ENCODE measurements at places on chromosomes 3 and 15.

GRCh38 chr15:74402873-74403587, 30.7 kb downstream of the SEMA7A start:
- peak; percentile 94 for DNase-seq

DNA sequence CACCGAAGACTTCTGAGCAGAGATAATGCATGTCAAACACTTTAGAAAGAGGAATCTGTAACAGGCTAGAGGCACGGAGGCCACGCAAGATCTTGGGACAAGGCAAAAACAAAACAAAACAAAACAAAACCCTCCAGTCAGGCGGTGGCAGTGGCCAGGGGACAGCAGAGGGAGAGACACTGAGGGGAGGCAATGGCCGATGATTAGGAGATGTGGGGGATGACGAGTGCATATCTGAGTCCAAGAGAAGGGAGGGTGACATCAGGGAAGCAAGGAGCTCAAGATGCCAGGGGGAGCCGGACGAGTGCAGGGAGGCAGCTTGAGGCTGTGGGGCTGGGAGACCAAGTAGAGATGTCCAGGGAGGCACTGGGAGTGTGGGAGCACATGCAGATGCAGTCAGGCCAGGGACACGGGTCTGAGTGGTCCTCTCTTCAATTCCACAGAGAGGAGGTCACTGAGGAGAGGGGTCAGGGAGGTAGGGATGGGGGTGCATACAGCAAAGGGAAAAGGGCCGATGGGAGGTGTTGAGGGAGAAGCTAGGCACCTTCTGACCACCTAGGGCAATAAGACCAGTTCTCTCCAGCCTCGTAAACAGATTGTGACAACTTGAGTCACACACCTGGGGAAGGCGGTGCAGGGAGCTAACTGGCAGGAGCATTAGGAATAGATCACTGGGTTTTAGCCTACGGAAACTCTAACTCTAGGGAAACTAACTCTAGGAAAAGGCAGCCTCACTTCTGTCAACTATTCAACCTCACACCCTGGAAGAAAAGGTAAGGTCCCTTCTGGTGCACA, 29.6 kb downstream of the SLCO2A1 start:
- DNase-seq, result no peak

- no peak for DNase-seq
Measured at GRCh38 chr15:25184356-25185155, 229.8 kb downstream of the SNRPN start.

GRCh38 chr3:175357758-175358157, 498.6 kb downstream of the NAALADL2 start:
- no peak for DNase-seq

- no peak for DNase-seq
Measured at GRCh38 chr3:112074006-112074405, 12.2 kb upstream of the C3orf52 start.

- peak; percentile 58 for DNase-seq
Measured at GRCh38 chr3:156675830-156676767, 1.7 kb downstream of the TIPARP start.

DNA sequence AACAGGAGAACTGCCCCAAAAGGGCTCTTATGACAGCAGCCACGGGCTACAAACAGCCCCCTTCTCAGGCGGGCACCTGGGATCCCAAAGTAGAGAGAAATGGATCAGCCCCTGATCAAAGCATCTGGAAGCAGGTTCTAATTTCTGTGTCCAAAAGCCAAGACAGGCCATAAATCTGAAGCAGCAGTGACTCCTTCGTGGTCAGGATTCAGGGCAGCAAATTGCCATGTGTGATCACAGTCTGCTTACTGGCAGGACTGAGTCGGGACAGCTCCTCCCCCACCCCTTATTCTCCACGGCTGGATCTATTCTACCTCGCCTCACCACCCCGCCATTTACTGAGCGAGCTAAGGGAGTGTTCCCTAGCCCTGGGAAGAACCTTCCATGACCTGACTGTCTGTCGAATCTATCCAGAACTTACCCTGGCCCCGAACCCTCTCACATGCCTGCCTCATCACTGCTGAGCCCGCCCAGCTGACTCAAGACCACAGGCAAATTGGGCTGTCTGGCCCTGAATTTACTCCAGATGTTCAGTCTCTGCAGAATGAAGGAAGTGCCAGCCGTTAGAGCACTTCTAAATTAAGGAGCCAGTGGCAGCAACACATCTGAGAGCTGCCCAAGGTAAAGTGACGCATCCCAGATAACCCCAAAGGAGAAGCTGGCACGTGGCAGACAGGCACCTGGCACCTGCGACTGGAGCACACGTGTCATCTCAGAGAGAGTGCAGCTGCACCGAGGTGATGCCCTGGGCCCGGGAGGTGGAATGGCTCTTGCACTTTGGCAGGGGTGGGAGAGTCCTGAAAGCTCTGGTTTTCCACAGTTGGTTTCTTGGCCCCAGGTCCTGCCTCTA, 1.3 kb downstream of the LRRC15 start:
- DNase-seq, result no peak

GRCh38 chr15:58590926-58591325, 158.6 kb downstream of the ADAM10 start:
- no peak for DNase-seq

DNA sequence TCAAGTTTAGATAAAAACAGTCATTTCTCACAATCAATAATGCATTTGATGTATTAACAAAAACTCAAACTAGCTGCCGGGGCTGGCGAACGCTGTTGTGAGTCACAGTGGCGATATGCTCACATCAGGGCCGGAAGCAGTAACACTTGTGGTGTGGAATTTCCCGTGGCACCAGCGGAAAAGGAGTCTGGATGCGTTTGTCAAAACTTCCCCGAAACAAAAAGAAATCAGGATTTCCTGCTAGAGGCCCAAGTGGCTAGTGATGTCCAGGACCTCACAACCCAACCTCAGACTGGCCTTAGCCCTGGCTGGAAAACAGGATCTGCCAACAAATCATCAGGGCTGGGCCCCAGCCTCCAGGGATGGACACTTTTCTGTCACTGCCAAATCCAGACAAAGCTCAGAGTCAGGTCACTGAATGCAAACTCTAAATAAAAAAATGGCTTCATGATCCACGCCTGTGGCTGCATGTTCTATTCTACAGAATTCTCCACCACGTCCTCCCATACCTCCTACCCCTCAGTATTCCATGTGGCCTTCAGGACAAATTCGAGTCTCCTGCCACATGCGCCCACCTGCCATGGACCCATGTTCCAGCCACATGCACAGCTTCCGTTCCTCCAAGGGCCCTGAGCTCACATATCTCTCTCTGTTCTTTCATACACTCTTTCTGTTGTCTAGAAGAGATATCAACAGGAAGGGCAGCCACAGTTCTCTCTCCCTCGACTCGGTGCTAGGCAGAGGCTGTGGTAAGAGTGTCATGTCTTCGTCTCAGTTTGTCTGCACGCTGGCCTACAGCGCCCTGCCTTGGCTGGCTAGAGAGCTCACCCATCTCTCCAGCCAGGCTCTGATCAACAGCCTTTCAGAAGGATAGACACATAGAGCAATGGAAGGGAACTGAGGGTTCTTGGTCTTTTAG, 35.4 kb downstream of the EHD4 start:
- DNase-seq, result peak; percentile 91

- no peak for DNase-seq
Measured at GRCh38 chr3:128180913-128181312, 27.6 kb downstream of the EEFSEC start.

- no peak for DNase-seq
Measured at GRCh38 chr3:81761904-81762580, 597 bp upstream of the GBE1 start.

DNA sequence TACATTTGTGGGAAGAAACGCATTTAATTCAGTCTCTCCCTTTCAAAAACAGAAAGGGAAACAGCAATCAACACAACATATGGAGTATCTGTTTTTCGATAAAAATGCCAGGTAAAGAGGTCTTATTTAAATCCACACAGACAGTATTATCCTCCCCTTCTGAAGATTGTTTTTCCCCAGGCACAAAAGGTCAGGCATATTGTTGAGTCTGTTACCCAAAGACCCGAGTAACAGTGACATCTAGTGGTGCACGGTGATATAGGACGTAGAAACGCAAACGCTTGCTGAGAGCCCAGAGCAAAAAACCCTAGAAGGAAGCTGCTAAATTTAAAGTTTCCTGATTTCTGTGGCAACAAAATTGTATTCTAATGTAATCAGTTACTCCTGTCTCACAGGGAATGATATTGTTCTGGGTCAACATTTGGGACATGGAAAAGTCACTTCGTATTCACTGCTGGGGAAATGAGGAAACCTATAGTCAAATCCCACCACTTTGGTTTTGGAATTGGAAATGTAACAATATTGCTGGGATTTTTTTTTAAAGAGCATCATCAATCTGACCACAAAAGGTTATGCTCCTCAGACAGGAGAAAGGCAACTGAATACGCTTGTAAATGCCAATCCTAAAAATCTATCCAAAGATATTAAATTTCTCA, 312.7 kb upstream of the CCDC54 start:
- peak; percentile 80 for DNase-seq

- peak; percentile 21 for DNase-seq
Measured at GRCh38 chr3:107633327-107634098, 110.8 kb downstream of the BBX start.

- no peak for DNase-seq
Measured at GRCh38 chr15:99157456-99157855, 52.6 kb downstream of the SYNM start.

DNA sequence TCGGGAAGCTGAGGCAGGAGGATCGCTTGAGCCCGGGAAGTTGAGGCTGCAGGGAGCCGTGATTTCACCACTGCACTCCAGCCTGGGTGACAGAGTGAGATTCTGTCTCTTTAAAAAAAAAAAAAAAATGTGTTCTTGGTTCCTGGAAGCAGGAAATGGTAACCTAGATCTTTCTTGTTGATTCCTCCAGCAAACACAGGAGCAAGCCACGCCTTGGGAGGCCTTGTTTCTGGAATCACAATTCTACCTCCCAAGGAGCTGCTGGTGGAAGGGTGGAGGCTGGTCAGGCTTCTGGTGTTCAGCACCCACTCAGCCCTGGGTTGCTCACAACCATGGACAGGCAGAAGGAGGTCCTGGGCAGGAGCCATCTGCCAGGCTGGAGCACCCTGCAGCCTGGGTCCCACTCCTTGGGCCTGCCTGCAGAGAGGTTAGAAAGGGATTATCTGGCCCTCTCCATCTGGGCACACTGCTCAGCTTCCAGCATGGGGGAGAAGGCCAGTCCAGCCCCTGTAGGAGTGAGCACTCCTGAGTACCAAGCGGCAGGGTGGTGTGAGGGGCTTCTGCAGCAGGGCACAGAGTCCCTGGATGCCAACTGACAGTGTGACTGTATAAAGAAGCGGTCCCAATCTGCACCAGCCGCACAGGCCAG, 65.6 kb downstream of the ABTB1 start:
- DNase-seq, result no peak

DNA sequence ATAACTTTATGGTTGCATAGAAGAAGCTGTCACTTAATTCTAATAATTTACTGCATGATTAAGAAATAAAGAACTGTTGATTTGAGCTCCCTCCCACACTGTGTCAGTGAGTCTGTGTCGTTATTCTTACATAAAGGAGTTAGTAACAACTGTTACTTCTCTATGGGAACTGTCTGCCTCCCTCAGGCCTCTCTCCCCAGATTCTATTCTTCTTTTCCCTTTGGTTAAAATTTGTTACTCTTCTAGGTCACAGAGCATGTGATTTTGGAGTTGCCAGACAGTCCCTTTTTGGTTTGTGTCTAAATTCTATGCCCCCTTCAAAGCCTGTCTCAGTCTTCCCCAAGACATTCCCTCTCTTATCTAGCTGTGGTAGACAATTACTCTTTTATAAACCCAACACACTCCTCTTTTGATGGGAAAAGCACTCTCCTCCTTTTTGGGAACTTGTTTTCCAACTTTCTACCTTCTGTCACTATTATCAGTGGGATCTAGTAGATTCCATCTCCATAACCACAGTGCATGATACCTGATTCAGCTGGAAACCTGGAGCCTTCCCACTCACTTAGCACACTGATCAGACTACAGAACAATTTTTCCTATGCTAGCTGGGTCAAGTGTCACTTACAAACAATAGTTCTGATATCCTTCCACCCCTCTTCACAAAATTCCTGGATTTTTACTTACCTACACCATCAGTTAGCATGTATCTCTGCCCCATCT, 422.1 kb upstream of the TGFBR2 start:
- no peak for DNase-seq

GRCh38 chr3:53503195-53503594, 8.8 kb downstream of the CACNA1D start:
- no peak for DNase-seq

- no peak for DNase-seq
Measured at GRCh38 chr3:115688418-115688817, 65.1 kb downstream of the GAP43 start.

DNA sequence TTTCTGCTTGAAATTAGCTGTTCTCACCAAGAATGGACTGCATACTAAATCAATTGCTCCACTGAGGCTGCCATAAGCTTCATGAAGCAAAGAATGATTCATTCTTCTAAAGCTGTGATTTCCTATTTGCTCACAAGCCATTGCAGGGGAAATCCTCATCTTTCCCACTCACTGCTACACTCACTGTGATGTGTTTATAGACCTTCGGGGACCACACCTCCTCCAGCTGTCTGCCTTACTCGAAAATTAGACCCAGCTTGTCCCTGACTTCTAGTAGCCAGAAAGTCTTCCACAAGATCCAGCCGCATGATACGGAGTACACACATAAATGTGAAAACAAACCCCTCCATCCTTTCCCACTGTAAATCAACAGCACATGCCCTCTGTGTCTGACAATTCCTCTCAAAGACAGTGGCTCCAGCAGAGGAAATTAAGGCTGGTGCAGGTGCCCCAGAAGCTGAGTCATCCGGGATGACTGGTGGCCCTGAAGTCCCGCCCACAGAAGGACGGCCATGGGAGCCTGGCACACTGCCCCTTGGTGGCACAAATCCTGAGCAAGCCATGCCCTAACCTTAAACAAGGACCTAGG, 172.0 kb downstream of the STT3B start:
- DNase-seq, result peak; percentile 69

DNA sequence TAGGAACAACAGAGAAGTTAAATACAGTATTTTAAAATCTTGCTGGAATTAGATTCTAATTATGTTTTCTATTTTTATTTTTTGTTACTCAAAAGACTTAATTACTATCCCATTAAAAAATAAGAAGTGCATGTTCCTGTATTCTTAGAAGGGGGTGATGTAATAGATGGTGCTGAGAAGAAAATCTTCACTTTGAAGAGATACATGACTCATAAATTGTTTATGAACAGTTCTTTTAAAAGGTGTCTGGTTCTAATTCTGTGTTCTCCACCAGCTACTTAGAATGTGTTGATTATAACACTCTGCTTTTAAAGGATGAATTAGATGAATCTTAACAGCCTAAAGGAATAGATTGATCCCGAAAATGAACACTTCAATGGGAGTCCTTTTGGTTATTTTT, 8.2 kb downstream of the RCN2 start:
- no peak for DNase-seq

DNA sequence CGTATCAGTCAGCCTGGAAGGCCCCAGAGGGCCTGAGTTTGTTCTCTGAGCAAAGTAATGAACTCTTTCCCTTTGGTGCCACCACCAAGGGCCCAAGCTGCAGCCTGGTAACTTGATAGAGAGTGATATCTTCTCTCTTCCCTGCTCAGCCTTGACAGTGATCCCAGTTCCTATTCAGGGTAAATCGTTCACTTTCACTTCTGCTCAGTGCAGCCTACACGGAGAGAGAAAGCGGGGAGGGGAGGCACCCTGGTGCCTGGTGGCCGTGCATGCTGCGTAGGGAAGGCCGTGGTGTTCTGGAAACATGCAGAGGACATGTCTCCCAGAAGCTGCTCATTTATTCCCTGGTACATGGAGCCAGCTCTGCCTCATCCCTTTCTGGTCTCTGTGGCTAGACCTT, 54.9 kb downstream of the KIF9 start:
- no peak for DNase-seq

Measured in activated CD4-positive, alpha-beta T cell treated with anti-CD3 and anti-CD28 coated beads for 36 hours (primary cell).